ENCODE measurements at places on chromosomes 12 and 14. TPM values are rescaled to one million over a fixed set of nuclear protein-coding genes. Genes with fewer than 3 reads are reported as not detected.

GRCh38 chr12:105920161-105920684 lies 218.5 kb downstream of the NUAK1 start:
- ATAC-seq = no peak

NTN4 gene
- total RNA-seq = 38.0 TPM

GRCh38 chr14:54866588-54866987 lies 36.0 kb downstream of the GCH1 start:
- ATAC-seq = no peak

IL26 gene
- not detected for total RNA-seq

- no peak for ATAC-seq
Observed at GRCh38 chr14:22630486-22630885, 13.7 kb downstream of the OR6J1 start.

DNA sequence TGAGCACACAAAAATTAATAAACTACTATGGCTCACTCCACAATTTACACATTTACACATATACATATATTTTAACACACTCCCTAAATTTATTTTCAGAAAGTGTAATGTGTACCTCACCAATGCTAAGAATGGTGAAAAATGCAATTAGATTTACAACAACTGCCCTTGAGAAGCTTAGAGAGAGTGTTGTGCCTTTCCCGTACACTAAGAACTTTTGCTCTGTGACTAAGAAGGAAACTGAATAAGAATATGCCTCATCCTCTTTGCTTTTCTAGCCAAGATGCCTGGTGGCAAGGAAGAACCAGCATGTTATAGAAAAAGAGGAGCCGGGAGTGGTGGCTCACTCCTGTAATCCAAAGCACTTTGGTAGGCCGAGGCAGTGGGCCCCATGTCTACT lies 62.3 kb downstream of the SINHCAF start:
- no peak for ATAC-seq

GRCh38 chr12:51536159-51536558 lies 54.9 kb upstream of the SCN8A start:
- no peak for ATAC-seq

P2RX2 gene
- 3.8 TPM for total RNA-seq

Data from gastroesophageal sphincter (tissue), 4 donors.